ENCODE measurements at places on chromosomes 6 and 20.

- DNase-seq = no peak
Observed at GRCh38 chr6:105550955-105551620, 148.2 kb upstream of the PREP start.

GRCh38 chr20:63179687-63180568, 36.0 kb downstream of the YTHDF1 start:
- DNase-seq = peak; percentile 34

DNA sequence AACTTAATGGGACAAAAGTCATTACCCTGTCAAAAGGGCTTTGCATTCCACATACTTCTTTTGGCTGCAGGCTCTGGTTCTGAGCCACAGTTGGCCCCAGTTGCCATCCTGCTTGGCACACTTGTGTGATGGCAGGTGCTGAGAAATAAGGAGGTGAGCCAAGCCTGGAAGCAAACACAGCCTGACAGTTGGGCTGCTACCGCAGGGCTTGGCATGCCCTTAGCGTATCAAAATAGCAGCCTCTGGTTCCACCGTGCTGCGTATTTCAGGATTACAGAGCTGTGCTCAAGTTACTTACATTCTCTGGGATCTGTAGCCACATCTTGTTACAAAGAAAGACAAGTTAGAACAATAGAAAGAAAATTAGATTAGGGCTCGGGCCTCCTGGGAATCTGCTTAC, 11.1 kb downstream of the MTHFD1L start:
- DNase-seq = no peak

GRCh38 chr20:62938105-62938888, at the start of gene GID8:
GID8 (plus strand) TSS chr20:62938147; CDS start chr20:62941503, 3,356 bp downstream.
- peak; percentile 71 for DNase-seq

DNA sequence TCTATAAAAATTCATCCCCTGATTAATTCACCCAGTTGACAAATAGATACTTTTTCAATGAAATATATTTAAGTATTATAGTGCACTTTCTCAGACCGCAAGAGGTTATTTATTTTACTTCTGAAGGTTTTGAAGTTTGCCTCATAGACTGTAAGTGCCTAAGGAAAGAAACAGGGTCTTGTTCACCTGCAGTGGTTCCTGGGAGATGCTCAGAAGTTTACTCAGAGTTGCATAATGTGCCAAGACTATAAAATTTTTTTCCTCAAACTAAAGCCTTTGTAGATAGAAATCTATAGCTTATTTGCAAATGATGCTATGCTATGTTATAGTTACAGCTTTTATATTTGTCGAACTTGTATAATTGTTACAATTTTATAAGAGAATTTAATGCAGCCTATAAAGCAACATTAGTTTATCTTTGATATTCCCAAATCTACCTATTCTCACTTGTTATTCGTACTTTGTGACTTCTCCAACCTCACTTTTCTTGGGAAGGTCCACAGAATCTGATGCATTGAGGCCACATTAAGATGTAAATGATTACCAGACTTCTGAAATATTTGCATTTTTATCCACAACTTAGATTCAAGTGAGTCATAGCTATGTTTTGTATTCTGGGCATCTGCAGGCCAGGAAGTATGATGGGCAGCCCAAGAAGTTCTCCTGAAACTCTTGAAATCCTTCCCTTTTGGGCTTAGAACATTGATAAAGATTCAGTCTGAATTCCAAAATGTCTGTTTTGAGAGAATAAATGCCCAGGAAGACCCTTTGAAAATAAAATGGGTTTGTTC, 35.7 kb downstream of the KCNQ5 start:
- DNase-seq = no peak

DNA sequence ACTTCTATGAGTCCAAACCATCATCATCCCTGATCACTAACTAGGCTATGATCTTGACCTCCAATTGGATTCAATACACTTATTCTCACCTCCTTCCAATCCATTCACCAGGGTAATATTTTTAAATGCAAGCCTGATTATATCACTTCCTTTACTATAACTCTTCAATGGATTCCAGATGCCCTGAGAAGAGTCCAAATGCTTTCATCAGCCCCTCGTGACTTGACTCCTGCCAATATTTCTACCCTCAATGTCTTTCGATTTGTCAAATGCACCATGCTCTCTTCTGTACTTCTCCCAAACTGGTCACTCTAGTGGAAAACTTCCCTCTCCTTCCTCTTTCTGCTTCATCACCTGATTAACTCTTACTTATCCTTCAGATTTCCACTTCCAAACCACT, 70.8 kb downstream of the CD164 start:
- DNase-seq = no peak

GRCh38 chr20:60984666-60985065, 267.4 kb upstream of the CDH4 start:
- no peak for DNase-seq

DNA sequence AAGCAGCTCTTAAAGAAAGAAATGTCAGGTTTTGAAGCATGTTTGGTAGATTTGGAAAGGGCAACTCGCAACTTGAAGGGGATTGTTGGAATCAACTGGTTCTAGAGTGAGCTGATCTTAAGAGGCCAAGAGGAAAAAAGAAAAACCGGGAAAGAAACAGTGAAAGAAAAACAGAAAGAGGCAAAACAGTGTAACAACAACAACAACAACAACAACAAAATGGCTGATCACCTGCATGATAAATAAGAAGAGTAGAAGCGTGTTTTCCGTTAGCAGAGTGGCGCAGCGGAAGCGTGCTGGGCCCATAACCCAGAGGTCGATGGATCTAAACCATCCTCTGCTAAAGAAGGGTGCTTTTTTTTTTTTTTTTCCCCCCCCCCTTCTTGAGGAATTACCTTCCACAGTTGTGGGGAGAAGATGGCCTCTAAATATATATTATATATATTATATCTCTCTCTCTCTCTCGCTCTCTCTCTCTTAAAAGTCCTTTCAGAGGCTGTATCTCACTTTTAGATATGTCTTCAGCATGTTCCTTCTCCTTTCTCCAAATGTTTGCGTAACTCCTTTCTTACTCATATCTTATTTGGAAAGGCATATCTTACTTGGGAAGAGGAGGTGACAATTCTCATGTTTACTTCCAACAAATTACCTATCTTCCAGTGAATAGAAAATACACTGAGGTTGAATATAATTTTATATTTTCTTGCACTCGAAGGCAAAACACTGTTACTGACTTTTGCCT, 134.4 kb downstream of the OR2B2 start:
- no peak for DNase-seq

DNA sequence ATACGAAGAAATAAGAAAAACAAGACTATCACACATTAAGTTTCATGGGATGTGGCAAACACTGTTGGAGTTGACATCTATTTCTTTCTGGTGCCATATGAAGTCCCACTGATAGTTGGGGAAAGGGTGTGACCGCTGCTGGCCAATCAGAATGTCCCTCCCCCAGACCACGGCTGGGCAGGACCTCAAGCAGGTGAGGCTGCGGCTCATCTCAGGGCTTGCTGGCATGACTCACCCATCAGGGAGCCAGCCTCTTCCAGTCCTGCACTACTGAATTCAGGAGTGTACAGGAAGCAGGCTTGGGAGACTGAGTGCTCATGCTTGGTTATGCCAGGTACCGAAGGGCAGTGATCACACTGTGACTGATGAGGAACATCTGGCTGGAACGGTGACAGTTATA, 18.9 kb downstream of the PREP start:
- DNase-seq = no peak

DNA sequence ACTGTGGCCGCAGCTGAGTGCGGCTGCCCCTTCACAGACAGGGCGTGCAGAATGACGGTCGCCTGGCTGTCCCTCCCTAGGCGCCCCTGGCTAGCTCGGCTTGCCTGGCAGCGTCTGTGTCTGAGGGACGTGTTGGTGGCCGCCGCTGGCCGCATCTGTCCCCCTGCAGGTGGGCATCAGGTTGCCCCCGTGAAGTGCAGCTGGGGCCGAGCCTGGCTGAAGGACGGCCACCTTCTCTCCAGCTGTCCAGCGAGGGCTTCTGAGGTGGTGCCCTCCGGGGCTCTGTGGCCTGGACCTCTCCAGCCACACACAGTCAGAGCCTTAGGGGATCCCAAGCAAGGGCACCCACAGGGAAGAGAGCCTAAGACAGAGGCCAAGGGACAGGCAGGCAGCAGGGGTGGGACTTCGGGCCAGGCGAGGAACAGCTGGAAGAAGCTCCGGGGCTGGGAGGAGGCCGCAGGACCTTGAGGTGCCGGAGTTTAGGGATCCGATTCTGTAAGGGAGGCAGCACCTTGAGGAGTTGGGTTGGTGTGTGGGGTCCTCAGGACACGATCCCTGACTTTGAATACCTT, 89.0 kb upstream of the EPB41L1 start:
- no peak for DNase-seq

GRCh38 chr20:19828232-19828631, 70.2 kb downstream of the RIN2 start:
- DNase-seq = peak; percentile 65

DNA sequence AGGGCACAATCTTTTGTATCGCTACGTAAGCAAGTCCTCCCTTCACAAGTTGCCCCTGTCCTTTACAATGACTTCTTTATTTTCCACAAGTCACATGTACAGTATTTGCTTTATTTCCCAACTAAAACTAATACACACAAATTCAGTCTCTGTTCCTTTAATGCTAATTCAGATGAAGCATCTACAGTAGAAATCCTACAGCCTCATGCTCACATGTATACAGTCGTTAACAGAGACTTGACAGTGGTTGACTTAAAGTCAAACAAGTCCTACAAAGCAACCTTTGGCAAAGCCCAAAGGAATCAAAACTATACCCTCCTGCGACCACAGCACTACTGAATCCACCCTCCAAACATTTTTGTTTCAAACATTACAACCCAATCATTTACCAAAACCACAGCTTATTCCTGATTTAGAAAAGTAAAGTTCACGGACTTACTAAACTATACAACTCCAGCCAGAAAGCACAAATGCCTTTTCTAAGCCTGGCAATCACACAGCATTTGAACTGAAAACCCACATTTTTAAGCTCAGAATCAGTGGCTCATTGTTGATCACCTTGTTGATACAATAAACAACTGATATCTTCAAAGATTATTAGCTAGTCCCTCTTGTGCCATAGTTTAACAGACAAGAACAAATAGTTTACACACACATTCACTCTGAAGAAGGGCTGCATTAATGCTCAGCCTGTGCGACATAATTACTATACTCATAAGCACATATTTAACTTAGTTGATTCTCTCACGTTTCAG, 70.9 kb upstream of the NHSL1 start:
- DNase-seq = no peak

DNA sequence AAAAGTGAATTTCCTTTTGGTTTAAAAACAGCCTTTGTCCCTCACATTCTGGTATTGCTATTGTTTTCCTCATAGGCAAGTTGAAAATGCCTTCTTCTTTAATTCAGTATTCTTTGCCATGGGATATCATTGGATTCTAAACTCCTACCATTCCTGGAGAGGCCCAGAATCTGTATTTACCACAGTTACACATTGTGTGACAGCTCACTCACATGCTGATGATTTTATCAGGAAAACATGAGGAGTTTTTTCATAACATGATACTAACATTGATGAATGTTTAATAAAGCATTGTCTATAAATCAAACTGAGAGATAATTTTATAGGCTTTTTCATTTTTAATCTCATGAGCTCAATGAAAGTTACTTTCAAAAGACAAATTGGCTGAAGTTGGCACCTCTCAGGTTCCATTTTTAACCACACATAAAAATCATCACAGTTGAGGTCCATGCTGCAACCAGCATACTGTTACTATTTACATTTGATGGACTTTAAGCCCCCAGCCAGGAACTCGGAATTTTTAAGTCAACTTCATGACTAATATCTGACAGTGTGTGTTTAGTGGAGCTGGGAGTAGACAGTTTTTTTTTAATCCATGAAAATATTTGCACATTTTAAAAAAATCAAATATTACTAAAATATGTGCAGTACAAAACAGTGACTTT, 82.8 kb downstream of the FAM83B start:
- DNase-seq = no peak

DNA sequence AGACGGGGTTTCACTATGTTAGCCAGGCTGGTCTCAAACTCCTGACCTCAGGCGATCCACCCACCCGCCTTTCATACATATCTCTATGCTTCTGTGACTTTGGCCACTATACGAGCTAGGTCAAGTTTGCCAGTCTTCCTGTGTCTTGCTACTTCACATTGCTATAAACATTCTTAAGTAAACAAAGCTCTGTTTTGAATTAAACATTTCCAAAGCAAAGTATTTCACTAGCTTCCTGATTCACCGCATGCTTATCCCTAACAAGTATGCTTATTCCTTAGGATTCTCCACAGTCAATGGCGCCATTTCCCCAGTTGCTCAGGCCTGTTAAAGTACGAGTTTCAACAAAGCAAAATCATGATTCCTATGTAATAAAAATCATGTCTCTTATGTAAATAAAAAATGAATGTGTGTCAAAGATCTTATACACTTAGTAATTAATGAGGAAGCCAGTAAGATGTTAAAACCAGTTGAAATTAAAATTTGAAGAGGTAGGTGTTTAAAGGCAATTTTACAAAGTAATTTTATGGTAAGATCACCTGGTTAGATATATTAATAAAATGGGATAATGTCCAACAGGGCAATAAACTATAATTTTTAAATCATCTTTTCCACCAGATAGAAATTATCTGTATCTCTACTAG, 88.5 kb downstream of the PRKN start:
- DNase-seq = no peak

DNA sequence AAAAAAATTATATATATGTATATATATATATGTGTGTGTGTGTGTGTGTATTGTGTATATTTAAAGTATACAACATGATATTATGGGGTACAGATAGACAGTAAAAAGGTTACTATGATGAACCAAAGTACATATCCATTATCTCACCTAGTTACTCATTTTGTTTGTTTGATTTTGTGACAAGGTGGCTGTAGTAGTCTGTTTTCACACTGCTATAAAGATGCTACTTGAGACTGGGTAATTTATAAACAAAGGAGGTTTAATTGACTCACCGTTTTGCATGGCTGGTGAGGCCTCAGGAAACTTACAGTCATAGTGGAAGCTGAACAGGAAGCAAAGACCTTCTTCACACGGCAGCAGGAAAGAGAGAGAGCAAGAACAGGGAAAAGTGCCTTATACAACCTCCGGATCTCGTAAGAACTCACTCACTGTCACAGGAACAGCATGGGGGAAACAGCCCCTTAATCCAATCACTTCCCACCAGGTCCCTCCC, 30.2 kb upstream of the DACT2 start:
- DNase-seq = no peak

- DNase-seq = no peak
Observed at GRCh38 chr6:83092756-83093399, 25.4 kb downstream of the DOP1A start.

DNA sequence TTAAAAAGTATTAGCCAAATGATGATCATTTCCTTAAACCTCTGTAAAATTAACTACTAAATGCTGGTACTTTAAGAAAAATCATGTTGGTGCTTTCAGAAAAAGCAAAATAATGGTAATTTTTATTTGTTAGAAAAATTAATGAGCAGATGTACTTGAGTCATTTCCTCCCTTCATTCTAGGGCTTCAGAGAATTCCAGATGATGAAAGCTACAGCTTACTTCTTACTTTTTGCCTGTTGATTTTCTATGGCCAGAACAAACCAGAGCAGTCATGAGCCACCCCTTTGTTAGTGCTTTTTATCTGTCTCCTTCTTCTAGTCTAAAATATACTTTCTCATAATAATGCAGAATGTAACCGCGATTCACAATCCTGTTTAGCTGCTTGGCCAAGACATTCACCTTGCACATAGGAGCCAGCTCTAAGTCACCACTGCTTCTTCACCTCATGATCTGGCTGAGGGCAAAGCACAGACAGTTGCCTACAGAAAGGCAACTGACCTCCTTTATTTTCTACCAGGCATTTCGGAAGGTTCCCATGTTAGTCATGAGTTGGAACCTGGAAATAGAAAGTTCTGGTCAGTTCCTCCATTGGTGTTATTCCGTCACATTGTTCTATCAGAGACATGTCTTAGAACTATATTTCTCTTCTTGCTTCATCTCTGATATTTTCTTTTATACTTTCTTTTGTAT, 43.5 kb upstream of the TINAG start:
- DNase-seq = no peak

GRCh38 chr20:57047281-57048026, 219.0 kb downstream of the BMP7 start:
- peak; percentile 80 for DNase-seq

Measured in NB4 (cell line).